ENCODE measurements at places on chromosomes 11 and 22.
A peak's percentile ranks its signal among the peaks of the same experiment; 100 is the strongest.

DNA sequence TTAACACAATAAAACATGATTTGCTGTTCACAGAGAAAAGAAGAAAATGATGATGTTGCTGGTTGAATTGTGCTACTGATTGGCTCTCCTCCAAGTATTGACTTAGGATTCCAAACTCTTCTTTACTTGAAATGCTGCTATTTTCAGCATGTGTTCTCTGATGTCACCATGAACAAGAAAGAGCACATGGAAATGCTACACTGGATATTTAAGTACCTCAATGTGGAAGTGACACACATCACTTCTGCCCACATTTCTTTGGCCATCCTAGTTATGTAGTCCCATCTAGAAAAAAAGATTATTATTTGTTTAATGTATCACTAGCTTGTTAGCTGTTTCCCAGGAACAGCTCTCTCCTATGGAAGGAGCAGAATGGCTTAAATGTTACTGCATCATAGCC lies 27.2 kb downstream of the OR52B2 start:
- DNase-seq = peak; percentile 41

DNA sequence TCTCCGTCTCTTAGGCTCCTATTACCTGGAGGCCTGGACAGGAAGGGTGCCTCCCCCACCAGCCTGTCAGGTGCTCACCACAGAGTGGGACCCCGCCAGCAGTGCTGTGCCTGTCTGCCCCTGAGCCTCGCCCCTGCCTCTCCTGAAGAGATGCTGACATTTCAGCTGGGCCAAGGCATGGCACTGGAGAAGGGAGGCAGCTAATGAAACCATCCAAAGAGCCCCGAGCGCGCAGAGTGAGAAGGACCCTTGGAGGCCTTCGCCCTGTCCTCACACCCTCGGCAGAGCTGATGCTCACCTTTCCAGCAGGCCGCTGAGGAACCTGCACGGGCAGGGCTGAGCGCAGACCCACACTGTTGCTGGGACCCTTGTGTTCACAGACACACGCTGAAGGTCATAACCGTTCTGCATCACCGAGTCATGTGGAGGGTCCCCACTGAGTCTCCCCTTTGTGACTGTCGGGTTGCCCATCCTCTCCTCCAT lies 2.1 kb upstream of the LRFN4 start:
- no peak for DNase-seq

DNA sequence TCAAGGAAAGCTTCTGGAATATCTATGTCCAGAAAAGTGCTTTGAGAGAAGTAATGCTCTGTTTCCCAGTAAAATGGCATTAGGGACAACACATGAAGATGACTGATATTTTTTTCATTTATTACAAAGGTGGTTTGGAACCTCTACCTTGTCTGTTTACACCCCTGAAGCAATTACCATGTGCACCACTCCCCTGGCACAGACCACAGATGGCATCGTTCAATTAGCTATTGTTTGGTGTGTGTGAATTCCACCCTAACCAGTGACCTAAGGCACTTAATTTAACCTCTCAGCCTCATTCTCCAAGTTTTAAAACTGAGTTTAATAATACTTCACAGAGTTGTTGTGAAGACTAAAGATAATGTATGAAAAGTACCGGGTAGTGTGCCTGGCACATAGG lies 127.6 kb upstream of the BMAL1 start:
- DNase-seq = no peak

- no peak for DNase-seq
Observed at GRCh38 chr11:29844701-29845379, 172.0 kb downstream of the KCNA4 start.

- DNase-seq = no peak
Observed at GRCh38 chr11:73318501-73319011, 10.5 kb downstream of the ARHGEF17 start.

DNA sequence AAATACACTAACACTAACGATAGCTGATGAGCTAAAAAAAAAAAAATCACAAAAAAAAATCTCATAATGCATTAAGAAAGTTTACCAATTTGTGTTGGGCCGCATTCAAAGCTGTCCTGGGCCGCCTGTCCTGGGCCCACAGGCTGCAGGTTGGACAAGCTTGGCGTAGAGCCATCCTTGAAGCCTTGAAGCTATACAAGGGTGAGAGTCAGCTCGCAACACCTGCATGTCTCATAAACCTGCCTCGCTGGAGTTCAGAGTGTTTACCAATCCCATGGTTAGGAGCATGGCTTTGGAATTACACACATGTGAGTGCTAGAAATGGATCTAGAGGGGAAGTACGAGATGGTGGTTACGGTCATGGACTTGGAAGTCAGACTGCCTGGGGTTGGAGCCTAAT lies 453.7 kb downstream of the INSC start:
- no peak for DNase-seq

DNA sequence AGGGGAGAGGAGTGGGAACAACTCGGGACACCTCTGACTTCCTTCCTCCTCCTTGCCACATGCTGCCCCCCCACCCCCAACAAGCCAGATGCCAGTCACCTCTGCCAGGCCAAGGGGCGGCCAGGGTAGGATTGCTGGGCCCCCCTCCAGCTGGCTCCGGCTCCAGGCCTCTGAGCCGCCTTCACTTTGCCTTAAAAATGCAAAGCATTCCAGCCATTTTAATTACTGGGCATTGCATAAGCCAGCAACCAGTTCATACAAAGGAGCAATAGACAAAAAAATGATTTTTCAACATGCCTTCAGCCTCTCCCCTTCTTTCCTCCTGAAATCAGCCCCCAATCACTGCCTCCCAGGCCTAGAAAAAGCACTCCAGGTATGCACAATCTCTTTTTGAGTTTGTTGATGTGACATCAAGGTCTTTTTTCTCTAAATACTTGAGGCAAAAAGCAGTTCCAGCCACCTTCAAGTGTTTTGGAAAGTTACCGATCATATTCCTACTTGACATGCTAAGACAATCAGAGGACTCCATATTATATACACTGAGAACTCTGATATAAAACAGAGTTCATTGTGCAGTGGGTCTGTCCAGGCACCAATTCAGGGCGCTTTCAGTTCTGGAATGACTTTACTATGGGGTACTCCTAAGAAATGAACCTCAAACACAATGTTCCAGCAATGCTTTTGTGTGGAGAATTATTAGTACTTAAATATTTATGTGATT lies 12.4 kb upstream of the TIMP3 start:
- no peak for DNase-seq

GRCh38 chr11:63551889-63552266 lies 11.3 kb downstream of the PLAAT2 start:
- no peak for DNase-seq

GRCh38 chr11:120917559-120918239 lies 106.2 kb upstream of the TBCEL start:
- DNase-seq = no peak

DNA sequence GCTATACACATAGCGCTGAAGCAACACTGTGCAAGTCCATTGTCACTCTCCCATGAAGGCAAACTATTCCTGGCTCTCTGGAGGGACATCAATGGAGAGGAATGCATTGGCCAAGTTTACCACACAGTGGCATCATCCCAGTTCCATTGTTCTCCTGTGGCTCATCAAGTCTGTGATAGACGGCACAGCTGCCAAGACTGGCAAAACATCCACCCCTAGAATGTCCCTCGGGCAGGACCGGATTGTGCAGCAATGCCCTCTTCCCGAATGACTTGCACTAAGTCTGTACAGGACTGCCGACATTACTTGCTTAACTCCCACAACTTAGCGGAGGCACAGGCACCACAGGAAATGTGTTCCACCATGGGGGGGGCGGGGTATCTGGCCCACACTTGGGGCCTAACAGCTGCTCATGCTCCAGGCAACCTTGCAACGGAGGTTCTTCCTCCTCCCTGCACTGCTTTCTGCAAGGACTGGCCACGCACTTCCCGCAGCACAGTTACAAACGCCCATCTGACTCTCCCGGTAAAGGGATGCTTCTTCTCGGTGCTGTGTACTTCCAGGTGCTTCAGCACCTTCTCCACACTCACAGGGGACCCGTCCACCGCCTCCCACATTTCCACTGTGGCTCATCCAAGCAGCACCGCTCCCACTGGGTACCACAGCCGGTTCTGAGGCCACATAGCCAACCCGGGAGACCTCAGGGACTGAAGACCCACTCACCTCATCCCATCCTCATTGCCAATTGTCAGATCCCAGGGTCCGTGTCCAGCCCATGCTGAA lies 1309.6 kb upstream of the RAG2 start:
- DNase-seq = no peak

GRCh38 chr11:10323793-10324170 lies 18.9 kb downstream of the ADM start:
- DNase-seq = no peak

GRCh38 chr11:77127235-77127911 lies 673 bp upstream of the MYO7A start:
- peak; percentile 6 for DNase-seq

- DNase-seq = no peak
Observed at GRCh38 chr11:115409691-115410220, 94.5 kb downstream of the CADM1 start.

- no peak for DNase-seq
Observed at GRCh38 chr11:65896034-65896999, 3.9 kb downstream of the FOSL1 start.

DNA sequence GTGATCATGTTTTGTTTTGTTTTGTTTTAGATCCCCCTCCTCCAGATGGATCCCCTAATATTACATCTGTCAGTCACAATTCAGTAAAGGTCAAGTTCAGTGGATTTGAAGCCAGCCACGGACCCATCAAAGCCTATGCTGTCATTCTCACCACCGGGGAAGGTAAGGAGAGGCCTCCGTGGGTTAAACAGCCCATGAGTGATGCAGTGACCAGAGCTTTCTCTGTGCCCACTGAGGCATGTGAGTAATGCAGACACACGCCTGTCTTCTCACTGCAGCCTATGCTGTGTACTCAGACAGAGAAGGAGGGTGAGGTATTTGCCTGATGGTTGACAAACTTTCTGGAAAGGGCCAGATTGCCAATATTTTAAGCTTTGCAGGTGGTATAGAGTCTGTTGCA lies 73.7 kb upstream of the OR4B1 start:
- no peak for DNase-seq
